ENCODE measurements at places on chromosomes 11 and 22. TPM values are rescaled to one million over a fixed set of nuclear protein-coding genes. Genes with fewer than 3 reads are reported as not detected.

IGSF9B gene
- 1.9 TPM for total RNA-seq

OR52E8 gene
- not detected for total RNA-seq

NTM gene
- total RNA-seq = not detected

TSGA10IP gene
- not detected for total RNA-seq
